Naive thymus-derived CD8-positive, alpha-beta T cell (primary cell): ENCODE measurements at places on chromosomes 7 and 10. TPM values are rescaled to one million over a fixed set of nuclear protein-coding genes. Genes with fewer than 3 reads are reported as not detected.

HYAL4 gene
- not detected for total RNA-seq

DNA sequence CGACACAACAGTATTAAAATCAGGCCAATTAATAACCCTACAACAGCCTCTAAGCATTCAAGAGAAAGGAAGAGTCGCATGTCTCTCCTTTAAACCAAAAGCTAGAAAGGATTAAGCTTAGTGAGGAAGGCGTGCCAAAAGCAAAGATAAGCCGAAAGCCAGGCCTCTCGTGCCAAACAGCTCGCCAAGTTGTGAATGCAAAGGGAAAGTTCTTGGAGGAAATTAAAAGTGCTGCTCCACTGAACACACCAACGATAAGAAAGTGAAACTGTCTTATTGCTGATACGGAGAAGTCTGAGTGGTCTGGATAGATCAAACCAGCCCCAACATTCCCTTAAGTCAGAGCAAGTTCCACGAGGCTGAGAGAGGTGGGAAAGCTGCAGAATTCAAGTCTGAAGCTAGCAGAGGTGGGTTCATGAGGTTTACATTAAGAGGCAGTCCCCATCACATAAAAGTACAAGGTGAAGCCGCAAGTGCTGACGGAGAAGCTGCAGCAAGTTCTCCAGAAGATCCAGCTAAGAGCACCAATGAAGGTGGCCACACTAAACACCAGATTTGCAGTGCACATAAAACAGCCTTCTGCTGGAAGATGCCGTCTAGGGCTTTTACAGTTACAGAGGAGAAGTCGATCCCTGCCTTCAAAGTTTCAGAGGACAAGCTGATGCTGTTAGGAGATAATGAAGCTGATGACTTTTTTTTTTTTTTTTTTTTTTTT lies 194.8 kb downstream of the MAD1L1 start:
- no peaks in the 10 kb centered on the region for H3K27me3 ChIP-seq
- peaks cover 67% of the 10 kb centered on the region for H3K4me1 ChIP-seq
- peak; percentile 37 for DNase-seq

CCDC201 gene
- not detected for total RNA-seq

- no peaks in the 10 kb centered on the region for H3K36me3 ChIP-seq
- peaks cover 1% of the 10 kb centered on the region for H3K27me3 ChIP-seq
- DNase-seq: no peak
- no peak overlapping the region for H3K27ac ChIP-seq
- H3K4me3 ChIP-seq: no peak overlapping the region
Observed at GRCh38 chr7:31688372-31688771, 1.4 kb downstream of the PPP1R17 start.

SPDYE1 gene
- total RNA-seq: not detected
